DMS53 (cell line): ENCODE measurements at places on chromosomes 7 and 10.
A peak's percentile ranks its signal among the peaks of the same experiment; 100 is the strongest.

DNA sequence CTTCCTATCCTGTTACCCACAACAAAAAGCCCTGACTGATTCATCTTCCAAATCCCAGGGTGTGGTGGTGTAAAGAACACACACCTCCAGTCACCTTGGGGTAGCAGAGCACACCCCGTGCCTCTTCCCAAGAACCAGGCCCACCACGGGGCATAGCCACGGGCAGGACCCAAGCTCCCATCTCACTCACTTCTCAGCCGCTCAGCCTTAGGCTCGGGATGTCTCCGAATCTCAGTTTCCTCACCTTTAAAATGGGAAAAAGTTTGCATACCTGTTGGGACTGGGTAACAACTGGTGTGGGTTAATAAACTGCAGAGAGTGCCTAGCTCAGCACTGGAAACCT is 139.0 kb downstream of the FGFR2 start:
- no peak for DNase-seq

GRCh38 chr7:96321031-96321657 is 754 bp downstream of the SLC25A13 start:
- peak; percentile 87 for DNase-seq

DNA sequence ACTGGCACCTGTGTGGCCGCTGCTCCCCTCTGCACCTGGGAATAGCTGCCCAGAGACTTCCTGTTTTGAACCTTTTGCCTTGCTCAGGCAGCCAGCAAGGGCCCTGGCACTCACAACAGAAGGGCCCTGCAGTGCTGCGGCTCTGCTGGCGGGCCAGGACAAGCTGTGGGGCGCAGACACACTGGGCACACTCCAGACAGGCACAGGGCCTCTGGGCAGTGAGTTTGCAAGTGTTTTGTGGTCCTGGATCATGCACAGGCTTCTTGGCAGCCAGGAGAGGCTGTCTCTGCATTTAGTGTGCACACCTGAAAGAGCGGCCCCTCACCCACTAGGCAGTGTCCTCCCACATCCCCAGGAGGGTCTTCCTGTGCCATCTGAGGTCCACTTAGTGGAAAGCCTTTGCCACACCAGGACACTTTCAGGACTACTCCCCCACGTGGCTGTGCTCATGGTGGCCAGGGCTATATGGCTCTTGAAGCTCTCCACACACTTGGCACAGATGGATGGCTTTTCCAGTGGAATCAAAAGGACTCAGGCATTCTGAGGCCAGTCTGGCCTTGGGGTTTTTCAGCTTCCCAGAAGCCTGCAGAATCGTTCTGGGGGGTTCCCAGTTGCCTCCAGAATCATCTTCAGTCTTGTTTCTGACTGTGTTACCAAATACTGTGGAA is 5.0 kb upstream of the ATP6V0E2 start:
- DNase-seq, result peak; percentile 29

GRCh38 chr7:129604713-129605437 is 6.6 kb upstream of the NRF1 start:
- DNase-seq, result no peak

GRCh38 chr10:58477122-58477521 is 35.5 kb upstream of the BICC1 start:
- no peak for DNase-seq

- no peak for DNase-seq
Measured at GRCh38 chr7:121433775-121434174, 37.7 kb upstream of the FAM3C start.

DNA sequence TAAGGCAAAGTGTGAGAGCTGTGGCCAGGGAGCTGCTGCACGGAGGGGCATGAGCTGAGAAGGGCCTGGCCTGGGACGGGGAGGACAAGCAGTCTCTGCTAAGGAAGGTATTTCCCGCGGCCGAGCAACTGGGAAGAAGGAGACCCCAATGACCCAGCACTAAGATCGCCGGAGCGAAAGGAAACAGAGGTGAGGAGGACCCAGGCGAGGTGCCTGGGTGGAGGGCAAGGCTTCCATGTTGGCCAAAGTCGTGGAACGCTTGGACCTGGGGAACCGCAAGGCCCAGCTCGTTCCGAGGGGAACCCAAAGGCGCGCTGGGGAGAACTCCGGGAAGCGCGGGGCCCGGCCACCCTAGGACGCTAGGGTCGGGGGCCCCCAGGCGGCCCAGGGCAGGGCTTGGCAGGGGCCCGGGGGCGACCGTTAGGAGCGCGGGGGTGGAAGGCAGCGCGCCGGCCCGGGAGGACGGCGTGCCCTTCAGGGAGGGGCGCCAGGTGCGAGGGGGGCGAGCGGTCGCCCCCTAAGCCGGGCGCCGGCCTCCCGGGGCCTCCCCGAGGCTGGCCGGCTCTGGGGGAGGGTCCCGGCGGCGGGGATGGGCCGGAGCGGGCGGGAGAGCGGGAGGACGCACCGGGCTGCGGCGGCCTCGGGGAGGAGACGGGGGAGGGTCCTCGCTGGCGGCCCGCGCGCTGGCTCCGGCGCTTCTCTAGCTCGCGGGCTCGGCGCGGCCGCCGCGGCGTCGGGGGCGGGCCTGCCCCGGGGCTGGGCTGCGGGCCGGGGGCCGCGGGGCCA is 545 bp downstream of the GIGYF1 start:
- peak; percentile 74 for DNase-seq
